ENCODE measurements at places on chromosomes 4 and X.

DNA sequence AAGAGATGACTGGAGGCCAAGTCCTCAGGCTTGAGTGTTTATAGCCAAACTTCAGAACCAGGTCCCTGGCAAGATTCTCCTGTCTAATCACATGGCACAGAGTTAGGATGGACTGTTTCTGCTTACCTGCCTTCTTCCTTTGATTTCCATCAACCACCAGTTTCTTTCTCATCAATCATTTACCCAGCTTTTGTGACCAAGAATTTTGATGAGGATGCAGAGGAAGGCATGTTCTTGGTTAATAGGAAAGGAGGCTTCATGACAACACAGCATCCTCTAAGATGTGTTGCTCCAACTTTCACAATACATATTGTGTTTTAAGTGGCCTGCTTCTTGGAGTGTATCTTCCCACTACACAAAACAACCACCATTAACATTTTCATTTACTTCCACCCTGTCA lies 65.3 kb downstream of the NFKB1 start:
- DNase-seq: no peak

DNA sequence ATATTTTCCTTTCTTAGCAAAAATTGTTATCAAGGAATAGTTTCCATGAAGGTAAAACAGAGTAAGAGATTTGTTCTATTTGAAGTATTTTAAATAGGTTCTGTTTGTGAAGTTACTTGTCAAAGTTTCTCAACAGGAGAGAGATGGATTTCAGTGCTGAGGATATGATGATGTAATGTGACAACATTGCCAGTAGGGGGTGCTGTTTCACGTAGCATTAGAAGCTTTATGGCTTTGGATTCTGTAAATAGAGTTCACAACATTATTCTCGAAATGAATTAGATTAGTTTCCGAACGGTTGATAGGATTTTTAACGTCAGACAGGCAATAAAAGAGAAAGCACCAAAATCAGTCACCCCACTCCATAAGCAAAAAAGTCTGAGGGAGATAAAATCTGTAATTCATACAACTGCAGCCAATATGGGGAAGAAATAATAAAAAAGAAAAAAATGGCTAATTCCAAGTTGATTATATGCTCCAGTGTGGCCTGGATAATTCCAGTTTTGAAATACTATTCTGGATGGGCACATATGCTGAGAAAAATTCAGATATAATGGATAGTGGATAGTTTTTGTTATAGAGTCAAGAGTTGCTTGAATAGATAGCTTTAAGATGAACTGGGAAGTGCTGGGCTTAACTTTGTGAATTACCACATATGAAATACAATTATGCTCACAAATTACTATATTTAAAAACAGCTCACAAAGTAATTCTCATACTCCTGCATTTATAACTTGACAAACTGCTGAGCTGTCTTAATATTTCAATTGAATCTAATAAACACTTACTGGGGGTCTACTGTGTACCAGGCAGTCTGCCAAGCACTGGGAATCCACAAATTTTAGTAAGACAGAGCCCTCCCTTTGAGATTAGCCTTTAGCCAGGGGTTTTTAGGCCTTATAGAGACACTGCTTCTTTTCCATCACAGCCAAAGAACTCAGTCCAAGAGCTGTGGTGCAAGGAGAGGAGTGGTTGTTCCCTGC lies 109.1 kb downstream of the GPAT3 start:
- no peak for DNase-seq

DNA sequence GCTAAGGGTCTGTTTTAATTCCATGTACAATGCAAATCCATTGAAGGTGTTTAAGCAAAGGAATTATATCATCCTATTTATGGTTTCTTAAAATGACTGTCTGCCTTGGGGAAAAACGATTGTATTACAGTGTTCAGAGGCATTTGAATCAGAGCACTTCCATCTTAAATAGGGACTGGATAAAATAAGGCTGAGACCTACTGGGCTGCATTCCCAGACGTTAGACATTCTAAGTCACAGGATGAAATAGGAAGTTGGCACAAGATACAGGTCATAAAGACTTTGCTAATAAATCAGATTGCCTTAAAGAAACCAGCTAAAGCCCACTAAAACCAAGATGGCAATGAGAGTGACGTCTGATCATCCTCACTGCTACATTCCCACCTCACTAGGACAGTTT lies 1167.2 kb upstream of the PABPC4L start:
- no peak for DNase-seq

DNA sequence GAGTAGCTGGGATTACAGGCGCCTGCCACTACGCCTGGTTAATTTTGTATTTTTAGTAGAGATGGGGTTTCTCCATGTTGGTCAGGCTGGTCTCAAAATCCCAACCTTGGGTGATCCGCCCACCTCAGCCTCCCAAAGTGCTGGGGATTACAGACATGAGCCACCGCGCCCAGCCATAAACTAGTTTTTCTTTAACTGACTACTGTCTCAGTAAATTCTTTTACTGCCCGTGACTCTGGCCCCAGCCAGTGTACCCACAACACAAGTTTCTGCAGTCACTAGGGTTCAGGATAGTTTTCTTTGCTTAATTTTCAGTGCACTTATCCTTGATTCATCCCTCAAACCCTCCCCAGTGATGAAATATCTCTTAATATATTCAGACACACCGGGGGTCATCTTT lies 8.3 kb downstream of the SHROOM2 start:
- no peak for DNase-seq

- DNase-seq: no peak
These were observed 598.4 kb upstream of the FAM241A start for GRCh38 chr4:111546881-111547280.

DNA sequence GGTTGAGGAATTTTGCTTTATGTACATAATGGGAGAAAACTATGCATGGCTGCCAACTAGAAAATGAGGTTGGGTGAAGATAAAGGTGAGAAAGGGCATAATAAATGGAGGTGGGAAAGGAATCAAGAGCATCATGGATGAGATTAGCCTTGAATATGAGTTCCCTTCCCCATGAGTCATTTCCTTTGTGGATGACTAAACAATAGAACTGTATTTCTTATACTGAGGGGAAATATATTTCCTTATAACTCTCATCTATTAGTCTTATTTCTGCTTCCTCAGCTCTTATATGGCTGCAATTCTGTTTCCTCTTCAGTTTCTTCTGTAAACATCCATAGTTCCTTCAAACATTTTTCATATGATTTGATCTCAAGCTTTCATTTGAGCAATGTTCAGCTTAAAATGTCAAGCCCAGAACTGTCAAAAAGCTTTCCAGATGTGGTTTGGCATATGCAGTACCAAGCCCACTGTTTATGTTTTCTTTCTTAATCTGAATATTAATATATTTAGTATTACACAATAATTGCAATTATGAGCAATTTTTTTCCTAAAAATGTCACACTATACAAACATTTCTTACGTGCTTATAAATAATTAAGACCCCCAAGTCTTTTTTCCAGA lies 100.7 kb upstream of the GRPR start:
- no peak for DNase-seq

GRCh38 chrX:37813570-37813969 lies 33.7 kb downstream of the CYBB start:
- DNase-seq: no peak

DNA sequence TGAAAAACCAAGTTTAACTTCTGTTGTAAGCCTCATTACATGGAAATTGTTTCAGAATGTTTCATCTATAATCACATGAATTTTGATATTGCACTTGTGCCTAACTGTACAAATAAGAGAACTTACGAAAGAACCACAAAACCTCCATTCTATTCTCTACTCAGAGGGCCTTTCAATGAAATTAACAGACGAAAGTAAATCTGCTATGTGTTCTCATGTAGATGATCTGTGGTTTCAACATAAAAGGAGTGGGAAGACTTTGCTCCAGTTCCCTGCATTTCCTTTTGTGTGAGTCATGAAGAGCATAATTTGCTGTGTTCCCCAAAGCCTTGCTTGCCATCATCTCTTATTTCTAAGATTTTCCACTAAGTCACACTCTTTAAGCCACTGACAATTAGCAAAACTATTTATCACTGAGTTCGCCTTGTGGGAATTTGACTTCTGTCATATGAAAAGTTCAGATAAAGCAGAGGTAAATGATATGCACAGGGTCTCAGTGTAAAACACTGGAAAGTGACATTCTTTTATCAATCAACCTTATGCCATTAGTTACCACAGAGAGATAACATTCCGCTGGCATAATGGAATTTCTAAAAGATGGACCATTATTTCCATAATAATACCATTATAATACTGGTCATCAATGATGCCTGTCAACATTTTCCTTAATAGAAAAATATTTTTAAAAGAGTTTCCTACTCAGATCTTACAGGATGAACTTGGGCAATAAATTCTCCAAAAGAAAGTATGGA lies 329.8 kb downstream of the NR3C2 start:
- no peak for DNase-seq

DNA sequence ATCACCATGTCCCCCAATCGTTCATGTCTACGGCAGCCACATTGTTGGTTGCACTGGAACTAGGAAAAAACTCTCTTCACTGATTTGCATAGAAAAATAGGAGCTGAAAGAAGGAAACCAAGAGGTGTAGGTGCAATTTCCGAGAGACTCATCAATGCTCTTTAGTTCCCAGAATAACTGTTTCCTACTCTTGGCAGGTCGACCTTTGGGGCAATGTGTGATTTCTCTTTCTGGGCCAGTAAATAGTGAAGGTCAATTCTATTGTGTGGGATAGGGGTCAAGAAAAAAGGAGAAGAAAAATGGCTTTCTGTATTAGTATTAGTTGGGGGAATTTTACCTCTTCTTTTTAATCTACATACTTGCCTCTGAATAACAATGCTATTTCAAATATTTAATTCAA lies 55.9 kb upstream of the PDE5A start:
- DNase-seq: no peak

DNA sequence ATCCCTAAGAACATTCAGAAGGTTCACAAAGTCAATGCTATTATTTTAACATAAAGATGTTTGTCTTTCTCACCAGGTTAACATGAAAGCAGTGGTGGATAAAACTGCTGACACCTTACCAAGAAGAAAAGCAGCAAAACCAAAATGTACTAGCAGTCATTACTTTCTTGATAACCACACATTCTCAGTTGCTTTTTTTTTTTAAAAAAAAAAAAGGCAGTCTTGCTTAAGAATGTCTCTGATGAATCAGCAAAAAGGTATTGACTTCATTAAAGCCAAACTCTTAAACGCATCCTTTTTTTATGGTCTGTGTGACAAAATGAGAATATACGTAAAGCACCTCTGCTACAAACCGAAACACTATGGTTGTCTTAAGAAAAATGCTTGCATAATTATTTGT lies 31.9 kb downstream of the CDKL2 start:
- DNase-seq: no peak

All from stimulated activated CD8-positive, alpha-beta memory T cell treated with anti-CD3 and anti-CD28 coated beads, Interleukin-15, amount 100 ng/mL, for 4 hours (primary cell).